ENCODE measurements at places on chromosomes 7 and 10. TPM values are rescaled to one million over a fixed set of nuclear protein-coding genes. Genes with fewer than 3 reads are reported as not detected.
A peak's percentile ranks its signal among the peaks of the same experiment; 100 is the strongest.

Gene SUN3
- not detected for total RNA-seq

Gene GATAD1
- total RNA-seq: 10.4 TPM

- no peak for DNase-seq
Observed at GRCh38 chr7:127207230-127207629, 45.5 kb downstream of the GRM8 start.

- DNase-seq: no peak
Observed at GRCh38 chr10:127453706-127454105, 95.4 kb upstream of the NPS start.

- no peak for DNase-seq
Observed at GRCh38 chr7:10429031-10429430, 544.6 kb upstream of the PHF14 start.

DNA sequence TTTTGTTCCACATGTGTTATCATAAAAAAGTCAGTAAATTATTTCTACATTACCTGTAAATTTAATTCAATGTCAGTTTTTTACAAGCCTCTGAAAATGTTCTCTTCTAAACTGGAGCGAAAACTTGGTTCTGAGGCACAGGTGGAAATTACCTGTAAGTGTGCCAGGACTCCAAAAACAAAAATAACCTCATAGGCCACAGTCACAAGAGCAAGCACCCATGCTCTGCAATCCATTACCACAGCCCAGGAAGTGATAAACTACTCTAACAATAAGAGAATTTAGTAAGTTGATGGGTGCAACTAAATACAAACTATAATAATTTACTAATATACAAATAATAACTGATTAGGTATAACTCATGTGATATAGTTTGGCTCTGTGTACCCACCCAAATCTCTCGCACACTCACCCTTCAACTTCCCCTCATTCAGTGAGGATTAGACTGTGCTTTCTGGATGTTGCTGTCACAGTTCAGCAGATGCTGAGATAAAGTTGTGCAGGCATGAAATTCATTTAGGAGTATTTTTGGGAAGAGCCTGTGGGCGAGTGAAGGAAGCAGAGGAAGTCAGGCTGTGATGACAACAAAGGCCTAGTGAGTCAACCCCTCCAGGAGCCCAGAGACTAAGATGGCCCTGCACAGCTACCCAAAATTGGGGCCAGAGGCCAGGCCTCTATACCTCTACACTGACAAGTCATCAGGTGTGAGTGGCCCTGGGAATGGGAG lies 16.3 kb upstream of the GIMAP6 start:
- no peak for DNase-seq

- no peak for DNase-seq
Observed at GRCh38 chr7:78175330-78176100, 376.9 kb downstream of the PHTF2 start.

Gene STK31
- 0.13 TPM for total RNA-seq

GRCh38 chr10:123521076-123521475 lies 145.1 kb upstream of the GPR26 start:
- no peak for DNase-seq

- DNase-seq: peak; percentile 17
Observed at GRCh38 chr7:122532406-122533269, 166.3 kb downstream of the RNF133 start.

- DNase-seq: no peak
Observed at GRCh38 chr7:38427279-38427955, 154.0 kb upstream of the TARP start.

- no peak for DNase-seq
Observed at GRCh38 chr10:77030974-77031373, 606.6 kb downstream of the KCNMA1 start.

DNA sequence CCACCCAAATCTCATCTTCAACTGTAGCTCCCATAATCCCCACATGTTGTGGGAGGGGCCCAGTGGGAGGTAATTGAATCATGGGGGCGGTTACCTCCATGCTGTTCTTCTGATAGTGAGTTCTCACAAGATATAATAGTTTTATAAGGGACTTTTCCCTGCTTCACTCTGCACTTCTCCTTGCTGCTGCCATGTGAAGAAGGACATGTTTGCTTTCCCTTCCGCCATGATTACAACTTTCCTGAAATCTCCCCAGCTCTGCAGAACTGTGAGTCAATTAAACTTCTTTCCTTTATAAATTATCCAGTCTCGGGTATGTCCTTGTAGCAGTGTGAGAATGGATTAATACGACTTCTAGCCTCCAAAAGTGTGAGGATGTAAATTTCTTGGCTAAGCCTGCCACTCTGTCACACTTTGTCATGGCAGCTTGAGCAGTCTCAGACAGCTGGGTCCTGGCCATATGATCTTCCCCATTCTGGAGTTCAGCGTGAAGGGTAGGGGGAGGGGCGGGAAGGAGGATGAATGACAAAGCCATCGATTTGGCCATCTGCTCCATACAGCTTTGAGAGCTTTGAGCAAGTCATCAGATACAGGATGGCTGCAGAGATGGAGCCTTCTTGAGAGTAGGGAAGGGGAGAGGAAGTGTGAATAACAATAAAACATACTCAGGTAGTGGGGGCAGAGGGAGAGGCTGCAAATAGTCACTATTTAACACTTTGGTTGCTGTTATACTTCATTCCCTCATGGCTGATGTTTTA lies 19.1 kb upstream of the INPP5F start:
- DNase-seq: no peak

Gene SRI
- total RNA-seq: 110 TPM

DNA sequence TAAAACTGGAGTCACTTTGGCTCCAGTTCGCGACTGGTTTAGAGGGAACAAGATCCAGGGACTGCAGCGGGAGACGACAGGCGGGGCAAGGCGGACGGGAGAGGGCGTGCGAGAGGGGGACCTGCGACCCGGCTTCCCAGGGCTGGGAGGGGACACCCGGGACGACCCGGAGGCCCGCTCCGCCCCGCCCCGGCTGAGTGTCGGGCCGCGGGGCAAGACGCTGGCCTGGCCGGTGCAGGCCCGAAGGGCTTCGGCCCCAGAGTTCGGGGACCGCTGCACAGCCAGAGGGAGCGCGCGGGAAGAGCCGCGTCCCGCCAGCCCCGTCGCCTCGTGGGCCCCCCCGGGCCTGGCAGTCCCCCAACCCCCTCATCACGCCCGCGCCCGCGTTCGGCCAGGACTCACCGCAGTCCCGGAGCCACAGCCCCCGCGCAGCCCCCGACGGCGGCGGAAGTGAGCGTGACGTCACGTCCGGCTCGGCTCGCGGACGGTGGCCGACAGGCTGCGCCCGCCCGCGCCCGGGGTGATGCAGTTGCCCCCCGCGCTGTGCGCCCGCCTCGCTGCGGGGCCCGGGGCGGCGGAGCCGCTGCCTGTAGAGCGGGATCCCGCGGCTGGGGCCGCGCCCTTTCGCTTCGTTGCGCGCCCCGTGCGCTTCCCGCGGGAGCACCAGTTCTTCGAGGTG lies at the start of the genes TUBGCP2 and ZNF511:
Gene TUBGCP2 (minus strand): TSS at position 452 of the 679 bp plus-strand sequence. CDS start 5,931 bp downstream, outside the sequence.
Gene ZNF511 (plus strand): TSS at position 494 of the 679 bp plus-strand sequence. CDS start 30 bp downstream, at position 524.
- DNase-seq: peak; percentile 88

- no peak for DNase-seq
Observed at GRCh38 chr7:74405191-74405898, 48.4 kb upstream of the GTF2IRD1 start.

DNA sequence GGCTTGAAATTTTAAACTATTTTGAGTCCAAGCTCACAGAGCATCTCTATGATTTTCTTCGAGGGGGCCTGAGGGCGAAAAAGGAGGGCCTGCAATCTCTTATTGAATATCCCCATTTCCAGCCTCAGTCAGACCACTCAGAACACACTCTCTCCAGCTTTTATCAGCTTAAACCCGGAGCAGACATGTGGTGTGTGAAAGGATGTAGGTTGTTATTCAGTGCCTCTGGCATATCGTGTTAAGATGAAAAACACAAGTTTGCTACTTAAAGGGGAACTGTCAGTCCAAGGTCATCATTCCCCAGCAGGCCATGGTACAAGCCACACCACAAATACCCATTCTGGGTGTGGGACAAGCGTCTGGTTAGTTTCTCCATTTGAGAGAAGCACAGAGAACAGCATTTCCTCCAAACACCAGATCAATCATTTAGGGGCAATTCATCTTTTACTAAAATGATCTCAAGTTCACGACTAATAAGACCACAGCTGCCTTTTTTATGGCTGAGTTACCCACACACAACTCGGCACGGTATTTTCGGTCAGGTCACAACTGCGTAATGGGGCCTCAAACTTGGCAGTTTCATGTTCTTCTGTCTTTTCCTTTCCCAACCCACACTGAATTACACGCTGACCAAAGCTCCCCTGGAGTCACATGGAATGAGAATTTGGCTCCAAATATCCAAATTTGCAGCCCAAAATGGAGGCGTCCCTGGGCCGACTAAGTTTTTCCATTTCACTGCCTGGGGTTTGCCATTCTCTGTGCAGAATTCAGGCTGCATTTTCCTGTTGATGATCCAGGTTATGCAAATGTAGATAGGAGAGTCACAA lies 188.4 kb downstream of the SEM1 start:
- DNase-seq: no peak

GRCh38 chr7:110988890-110989501 lies 101.9 kb upstream of the LRRN3 start:
- no peak for DNase-seq

- no peak for DNase-seq
Observed at GRCh38 chr7:2044311-2044882, 188.3 kb downstream of the MAD1L1 start.

Gene CABCOCO1
- total RNA-seq: not detected

Gene ADAMTS14
- total RNA-seq: not detected

Gene SHTN1
- total RNA-seq: 2.1 TPM

Data from dermis microvascular lymphatic vessel endothelial cell (primary cell).